ENCODE measurements at places on chromosomes 1 and 21. TPM values are rescaled to one million over a fixed set of nuclear protein-coding genes. Genes with fewer than 3 reads are reported as not detected.
A peak's percentile ranks its signal among the peaks of the same experiment; 100 is the strongest.

The MFSD2A gene
- total RNA-seq: 9.1 TPM

The YBX1 gene
- 499 TPM for total RNA-seq

The HCRTR1 gene
- 6.7 TPM for total RNA-seq

The C1QTNF12 gene
- total RNA-seq: not detected

The RHOU gene
- 65.7 TPM for total RNA-seq

The CTSE gene
- total RNA-seq: 0.48 TPM

- no peak for DNase-seq
Measured at GRCh38 chr1:164726235-164726634, 167.3 kb downstream of the PBX1 start.

DNA sequence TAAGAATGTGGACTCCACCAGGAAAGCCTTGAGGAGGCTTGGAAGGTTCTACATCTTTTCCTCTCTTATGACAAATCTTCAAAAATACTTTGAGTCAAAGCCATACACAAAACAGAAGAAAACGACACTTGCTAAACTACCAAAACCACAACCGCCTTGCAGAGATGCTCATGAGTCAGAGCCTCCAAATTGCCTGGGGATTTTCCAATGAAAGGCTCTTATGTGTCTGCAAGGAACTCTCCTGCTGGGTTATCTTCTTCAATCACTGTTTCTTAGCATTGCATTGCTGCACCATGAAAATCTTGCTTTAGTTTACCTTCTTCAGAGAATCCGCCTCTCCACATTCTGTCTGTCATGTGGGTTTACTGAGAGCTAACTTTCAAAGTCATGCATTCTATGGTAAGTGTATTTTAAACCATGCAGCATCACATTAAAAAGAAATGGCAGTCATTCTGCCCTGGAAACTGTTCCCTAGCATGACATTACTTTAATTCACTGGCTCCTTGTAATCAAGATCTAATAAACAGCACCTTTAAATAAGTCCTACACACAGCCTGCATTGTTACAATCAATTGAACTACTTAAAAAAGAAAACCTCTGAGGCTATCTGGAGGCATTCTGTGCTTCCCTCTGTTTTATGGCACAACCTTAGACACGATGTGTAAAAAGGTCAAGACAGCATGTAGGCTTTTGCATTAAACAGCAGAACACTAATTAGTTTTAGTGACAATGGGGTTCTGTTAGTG is 210.0 kb upstream of the FOXD3 start:
- peak; percentile 8 for DNase-seq

- DNase-seq: no peak
Measured at GRCh38 chr21:38014298-38014697, 98.0 kb upstream of the KCNJ6 start.

GRCh38 chr1:9809100-9809510 is 14.7 kb downstream of the CLSTN1 start:
- no peak for DNase-seq

DNA sequence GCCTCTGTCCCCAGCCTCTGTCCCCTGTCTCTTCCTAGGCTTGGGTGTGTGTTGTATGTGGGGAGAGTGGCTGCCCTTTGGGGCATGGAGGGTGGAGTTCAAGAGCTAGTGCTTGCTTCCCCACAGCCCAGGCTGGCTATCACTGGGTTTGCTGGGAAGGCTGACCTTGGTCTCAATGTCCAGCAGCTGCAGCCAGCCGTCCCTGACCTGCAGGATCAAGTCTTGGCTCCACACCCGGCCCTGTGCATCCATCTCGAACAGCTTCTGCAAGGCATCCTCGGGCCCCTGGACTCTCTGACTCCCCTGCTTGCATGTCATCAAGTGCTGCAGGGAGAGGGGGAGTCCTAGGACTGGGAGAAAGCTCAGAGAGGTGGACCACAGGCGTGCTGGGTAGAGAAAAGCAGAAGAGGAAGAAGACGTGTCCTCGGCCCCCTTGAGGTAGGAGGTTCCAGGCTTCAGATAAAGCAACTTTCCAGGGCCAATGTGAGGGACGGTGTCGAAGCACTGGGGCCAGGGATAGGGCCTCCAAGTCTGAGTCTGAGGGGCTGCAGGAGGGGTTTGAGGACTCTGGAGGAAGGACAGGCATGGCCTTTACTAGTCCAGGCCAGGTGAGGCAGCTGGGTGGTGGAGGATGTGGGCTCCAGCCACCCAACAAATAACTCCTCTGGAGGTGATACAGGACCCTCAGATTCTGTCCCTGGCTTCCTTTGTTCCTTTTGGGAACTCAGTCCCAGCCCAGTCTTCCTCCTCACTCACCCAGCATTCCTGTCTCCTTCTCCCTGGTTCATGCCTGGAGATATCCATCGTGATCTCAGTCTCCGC is 4.0 kb downstream of the EPS8L3 start:
- no peak for DNase-seq

DNA sequence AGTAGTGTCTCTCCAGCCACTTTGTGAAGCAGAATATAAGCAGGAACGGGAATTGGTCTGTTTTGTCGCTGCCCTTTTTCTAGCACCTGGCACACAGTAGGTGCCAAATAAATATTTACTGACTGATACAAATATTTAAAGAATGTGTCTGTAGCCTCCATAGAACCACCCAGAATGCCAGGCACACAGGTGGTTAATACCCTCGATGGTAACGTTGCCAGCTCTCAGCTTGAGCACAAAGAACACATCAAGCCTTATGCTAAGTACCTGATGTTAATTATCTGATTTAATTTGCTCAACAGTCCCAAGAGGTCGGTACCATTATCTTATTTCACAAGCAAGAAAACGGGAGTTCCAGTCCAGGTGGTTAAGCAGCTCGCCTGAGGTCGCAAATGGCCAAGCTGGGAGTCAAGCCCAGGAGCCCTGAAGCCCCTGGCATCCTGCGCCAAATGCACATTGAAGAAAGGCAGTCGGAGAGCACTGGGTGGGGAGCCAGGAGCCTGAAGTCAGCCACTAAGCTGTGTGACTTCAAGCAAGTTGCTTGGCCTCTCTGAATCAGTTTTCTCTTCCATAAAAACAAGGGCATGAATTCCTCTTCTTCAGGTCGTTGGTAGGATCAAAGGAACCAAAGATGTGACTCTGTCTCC is 26.4 kb downstream of the HSPG2 start:
- DNase-seq: no peak

DNA sequence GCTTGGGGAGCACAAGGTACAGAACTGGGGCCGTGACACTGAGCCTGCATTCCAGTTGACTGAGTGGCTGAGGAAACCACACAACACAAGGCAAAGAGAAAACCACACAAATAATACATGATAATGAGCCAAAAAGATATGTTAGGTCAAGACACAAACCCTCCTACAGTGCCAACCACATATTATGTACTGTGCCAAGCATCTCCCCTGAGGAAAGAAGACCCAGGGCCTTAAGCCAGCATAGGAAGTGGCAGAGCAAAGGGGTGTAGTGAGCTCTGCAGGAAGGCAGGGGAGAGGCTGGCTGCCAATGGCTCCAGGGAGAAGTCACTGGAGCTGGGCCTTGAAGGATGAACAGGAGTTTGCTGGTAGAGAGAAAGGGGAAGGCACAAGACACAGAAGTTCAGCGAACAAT is 28.2 kb downstream of the CTNNBIP1 start:
- DNase-seq: no peak

GRCh38 chr21:32099812-32100416 is 178.9 kb downstream of the MIS18A start:
- DNase-seq: no peak

- DNase-seq: no peak
Measured at GRCh38 chr21:29626801-29627470, 312.9 kb downstream of the GRIK1 start.

GRCh38 chr1:52365071-52365745 is 797 bp downstream of the CC2D1B start:
- DNase-seq: peak; percentile 57

DNA sequence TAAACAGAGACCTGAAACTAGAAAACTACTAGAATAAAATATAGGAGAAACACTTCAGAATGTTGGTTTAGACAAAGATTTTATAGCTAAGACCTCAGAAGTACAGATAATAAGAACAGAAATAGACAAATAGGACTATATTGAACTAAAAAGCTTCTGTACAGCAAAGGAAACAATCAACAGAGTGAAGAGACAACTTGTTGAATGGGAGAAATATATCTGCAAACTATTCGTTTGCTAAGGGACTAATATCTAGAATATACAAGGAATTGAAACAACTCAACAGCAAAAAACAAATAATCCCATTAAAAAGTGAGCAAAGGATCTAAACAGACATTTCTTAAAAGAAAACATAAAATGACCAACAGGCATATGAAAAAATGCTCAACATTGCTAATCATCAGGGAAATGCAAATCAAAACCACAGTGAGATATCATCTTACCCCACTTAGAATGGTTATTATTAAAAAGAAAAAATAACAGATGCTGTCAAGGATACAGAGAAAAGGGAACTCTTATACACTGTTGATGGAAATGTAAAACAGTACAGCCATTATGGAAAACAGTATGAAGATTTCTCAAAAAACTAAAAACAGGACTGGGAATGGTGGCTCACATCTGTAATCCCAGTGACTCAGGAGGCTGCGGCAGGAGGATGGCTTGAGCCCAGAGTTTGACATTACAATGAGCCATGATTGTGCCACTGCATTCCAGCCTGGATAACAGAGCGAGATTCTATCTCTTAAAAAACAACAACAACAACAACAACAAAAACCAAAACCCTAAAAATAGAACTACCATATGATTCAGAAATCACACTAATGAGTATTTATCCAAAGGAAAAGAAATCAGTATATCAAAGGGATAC is 37.3 kb upstream of the ZSWIM5 start:
- no peak for DNase-seq

- DNase-seq: peak; percentile 80
Measured at GRCh38 chr21:26169611-26170470, 729 bp downstream of the APP start.

- DNase-seq: peak; percentile 5
Measured at GRCh38 chr1:113616156-113616555, 143.1 kb downstream of the PHTF1 start.

GRCh38 chr1:213623862-213624261 is 363.9 kb upstream of the PROX1 start:
- DNase-seq: no peak
